ENCODE measurements at places on chromosomes 5 and 9.

DNA sequence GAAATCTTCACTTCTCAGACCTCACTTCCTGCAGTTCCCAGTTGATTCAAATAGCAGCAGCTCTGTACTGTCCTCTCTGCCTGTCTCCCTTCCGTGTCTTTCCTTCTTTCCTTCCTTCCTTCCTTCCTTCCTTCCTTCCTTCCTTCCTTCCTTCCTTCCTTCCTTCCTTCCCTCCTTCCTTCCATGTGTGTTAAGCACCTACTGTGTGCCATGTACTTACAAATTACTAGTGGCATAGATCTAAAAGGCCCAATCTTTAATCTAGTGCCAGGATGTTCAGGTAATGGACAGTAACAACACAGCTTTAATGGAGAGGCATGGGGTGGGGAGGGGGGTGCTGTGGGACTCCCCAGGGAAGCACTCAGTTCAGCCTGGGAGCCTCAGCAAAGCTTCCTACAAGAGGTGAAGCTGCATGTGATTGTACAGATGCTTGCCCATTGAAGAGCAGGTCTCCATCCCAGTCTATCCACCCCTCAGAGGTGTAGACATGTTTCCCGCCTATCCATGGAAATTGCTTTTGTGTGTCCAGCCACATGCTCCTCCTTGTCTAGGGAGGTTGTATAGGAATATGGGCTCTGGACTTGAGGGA lies 106.0 kb downstream of the RGS3 start:
- no peak overlapping the region for H3K27ac ChIP-seq
- no peak for DNase-seq
- no peaks in the 10 kb centered on the region for H3K27me3 ChIP-seq
- H3K4me1 ChIP-seq = peaks cover 29% of the 10 kb centered on the region
- no peaks in the 10 kb centered on the region for H3K36me3 ChIP-seq

DNA sequence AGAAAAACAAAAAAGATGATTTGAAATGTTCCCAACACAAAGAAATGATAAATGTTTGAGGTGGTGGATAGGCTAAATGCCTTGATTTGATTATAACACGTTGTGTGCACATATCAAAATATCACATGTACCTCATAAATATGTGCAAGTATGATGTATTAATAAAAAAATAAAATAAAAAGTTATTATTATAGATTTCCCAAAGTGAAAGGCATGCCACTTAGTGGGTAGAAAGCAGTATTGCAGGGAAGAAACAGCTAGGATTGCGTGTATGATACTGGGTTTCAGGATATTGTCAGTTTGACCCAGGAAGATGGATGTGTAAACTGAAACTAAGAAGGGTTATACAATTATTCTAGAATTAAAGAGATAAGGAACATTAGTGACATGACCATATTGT lies 3.6 kb upstream of the TMEM38B start:
- no peaks in the 10 kb centered on the region for H3K36me3 ChIP-seq
- no peak overlapping the region for H3K4me3 ChIP-seq
- peak; percentile 22 for DNase-seq

- no peak overlapping the region for H3K4me3 ChIP-seq
- no peaks in the 10 kb centered on the region for H3K36me3 ChIP-seq
- peaks cover 26% of the 10 kb centered on the region for H3K4me1 ChIP-seq
- H3K27ac ChIP-seq = no peak overlapping the region
- no peak for DNase-seq
- H3K27me3 ChIP-seq = no peaks in the 10 kb centered on the region
Measured at GRCh38 chr9:136566553-136566895, 20.7 kb upstream of the NOTCH1 start.

DNA sequence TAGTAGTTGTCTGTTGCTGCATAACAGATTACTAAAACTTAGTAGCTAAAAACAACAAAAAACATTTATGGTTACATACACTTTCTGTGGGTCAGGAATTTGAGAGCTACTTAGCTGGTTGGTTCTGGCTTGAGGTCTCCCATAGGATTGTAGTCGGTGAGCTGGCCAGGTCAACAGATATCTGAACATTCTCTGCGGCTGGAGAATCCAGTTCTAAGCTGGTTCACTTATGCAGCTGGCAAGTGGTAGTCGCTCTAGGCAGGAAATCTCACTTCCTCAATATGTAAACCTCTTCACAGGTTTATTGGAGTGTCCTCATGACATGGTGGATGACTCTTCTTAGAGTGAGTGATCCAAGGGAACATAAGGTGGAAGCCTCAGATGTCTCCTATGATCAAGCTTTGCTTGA lies 65.7 kb upstream of the TNFAIP8 start:
- peaks cover 13% of the 10 kb centered on the region for H3K4me1 ChIP-seq
- H3K27ac ChIP-seq = no peak overlapping the region
- H3K27me3 ChIP-seq = no peaks in the 10 kb centered on the region
- H3K4me3 ChIP-seq = no peak overlapping the region
- H3K36me3 ChIP-seq = no peaks in the 10 kb centered on the region

DNA sequence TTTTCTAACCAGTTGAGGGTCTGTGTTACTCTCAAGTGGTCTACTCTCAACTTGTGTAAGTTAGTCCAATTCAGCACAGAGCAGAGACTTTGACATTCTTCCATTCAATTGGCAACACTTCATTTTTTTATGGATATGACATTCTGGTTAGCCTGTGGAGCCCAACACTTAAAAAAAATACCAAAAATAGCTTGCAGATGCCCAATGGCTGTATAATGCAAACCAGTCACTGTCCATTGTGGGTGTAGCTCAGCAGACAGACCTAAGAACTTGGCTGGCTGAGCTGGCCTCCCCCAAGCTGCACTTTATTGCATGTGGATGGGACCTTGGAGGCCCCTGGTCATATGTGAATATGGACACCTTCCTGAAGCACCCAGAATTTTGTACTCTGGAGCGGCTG lies 103.2 kb downstream of the DPYSL3 start:
- no peak for DNase-seq
- H3K27ac ChIP-seq = no peak overlapping the region
- no peak overlapping the region for H3K4me3 ChIP-seq
- peaks cover 2% of the 10 kb centered on the region for H3K36me3 ChIP-seq
- H3K4me1 ChIP-seq = peaks cover 13% of the 10 kb centered on the region
- H3K27me3 ChIP-seq = no peaks in the 10 kb centered on the region

- H3K27me3 ChIP-seq = no peaks in the 10 kb centered on the region
- H3K36me3 ChIP-seq = no peaks in the 10 kb centered on the region
- no peak for DNase-seq
- H3K4me3 ChIP-seq = no peak overlapping the region
- no peak overlapping the region for H3K27ac ChIP-seq
- no peaks in the 10 kb centered on the region for H3K4me1 ChIP-seq
Measured at GRCh38 chr9:20805766-20806165, 121.7 kb downstream of the FOCAD start.

DNA sequence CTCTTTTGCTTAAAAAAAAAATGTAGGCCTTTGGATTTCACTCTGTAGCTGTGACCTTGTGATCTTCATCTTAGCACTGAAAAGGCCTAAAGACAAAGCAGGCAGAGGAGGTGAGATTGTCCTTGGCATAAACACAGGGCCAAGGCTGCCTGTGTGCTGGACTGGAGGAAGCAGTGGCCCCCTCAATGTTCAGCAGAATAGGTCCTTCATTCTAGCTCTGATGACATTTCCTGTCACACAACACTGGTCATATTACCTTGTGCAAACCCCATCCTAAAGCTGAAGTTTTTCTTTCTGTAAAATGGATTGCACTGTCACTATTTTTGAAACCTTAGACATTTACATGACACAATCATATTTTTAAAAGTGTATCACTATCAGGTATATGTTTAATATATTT lies 147.4 kb downstream of the INSYN2B start:
- no peaks in the 10 kb centered on the region for H3K4me1 ChIP-seq
- no peaks in the 10 kb centered on the region for H3K27me3 ChIP-seq
- no peak overlapping the region for H3K27ac ChIP-seq
- H3K36me3 ChIP-seq = no peaks in the 10 kb centered on the region
- DNase-seq = no peak

GRCh38 chr5:101045689-101046088 lies 142.6 kb upstream of the ST8SIA4 start:
- H3K4me1 ChIP-seq = no peaks in the 10 kb centered on the region
- no peaks in the 10 kb centered on the region for H3K27me3 ChIP-seq
- no peak overlapping the region for H3K4me3 ChIP-seq
- no peak for DNase-seq
- no peak overlapping the region for H3K27ac ChIP-seq

DNA sequence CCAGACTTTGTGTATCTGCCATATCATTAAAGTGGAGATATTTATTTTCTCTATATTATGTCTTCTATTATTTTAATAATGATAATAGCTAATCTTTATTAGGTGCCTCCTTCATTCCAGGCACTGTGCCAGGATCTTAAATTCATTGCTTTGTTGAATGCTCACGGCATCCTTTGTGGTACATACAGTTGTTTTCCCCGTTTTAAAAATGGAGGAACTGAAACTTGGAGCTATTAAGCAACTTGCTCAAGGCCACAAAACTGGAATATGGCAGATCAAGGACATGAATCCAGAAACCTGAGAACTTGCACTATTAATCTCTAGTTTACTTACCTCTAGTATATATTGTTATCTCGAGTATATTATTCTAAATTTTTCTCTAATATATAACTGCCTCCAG lies 41.5 kb upstream of the PPP3R2 start:
- no peaks in the 10 kb centered on the region for H3K36me3 ChIP-seq
- no peak for DNase-seq
- no peaks in the 10 kb centered on the region for H3K27me3 ChIP-seq
- no peak overlapping the region for H3K27ac ChIP-seq

GRCh38 chr5:148085977-148086705 lies 22.4 kb downstream of the SPINK5 start:
- no peaks in the 10 kb centered on the region for H3K36me3 ChIP-seq
- H3K4me3 ChIP-seq = no peak overlapping the region
- no peaks in the 10 kb centered on the region for H3K27me3 ChIP-seq
- no peaks in the 10 kb centered on the region for H3K4me1 ChIP-seq
